SJSA1 (cell line): ENCODE measurements at places on chromosomes 13 and 19. TPM values are rescaled to one million over a fixed set of nuclear protein-coding genes. Genes with fewer than 3 reads are reported as not detected.

DNA sequence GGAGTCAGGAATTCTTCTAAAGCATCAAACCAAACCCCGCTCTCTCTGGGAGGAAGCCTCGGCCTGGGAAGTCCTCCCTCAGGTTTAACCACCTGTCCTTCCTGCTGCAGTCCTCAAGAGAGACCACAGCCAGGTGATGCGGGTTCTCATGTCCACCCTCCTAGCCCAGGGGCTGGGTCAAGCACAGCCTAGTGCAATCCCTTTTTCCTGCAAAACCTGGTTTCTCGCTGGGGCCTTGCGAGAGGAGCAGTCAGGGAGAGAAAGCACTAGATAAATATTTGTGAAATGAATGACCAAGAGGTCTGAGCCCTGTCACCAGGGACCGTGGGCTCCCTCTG lies 2.4 kb downstream of the SLC8A2 start:
- no peak for DNase-seq

DNA sequence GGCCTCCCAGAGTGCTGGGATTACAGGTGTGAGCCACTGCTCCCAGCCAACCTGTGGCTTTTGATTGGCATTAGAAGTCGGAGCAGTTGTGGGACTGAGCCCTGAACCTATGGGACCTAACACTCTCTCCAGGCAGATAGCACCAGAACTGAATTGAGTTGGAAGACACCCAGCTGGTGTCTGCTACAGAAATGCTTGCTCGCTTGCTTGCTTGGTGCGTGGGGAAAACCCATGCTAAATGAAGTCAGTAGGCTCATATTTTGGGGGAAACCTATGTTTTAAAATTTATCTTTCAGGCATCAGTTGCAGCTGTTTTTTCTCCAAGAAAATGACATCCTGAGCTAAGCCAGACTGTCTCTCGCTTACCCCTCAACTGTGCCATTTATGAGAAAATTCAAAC lies 158.5 kb upstream of the RFC3 start:
- no peak for DNase-seq

- no peak for DNase-seq
Observed at GRCh38 chr19:35357867-35358573, at the start of gene FFAR3. FFAR3 (plus strand) TSS chr19:35358460; CDS start chr19:35358891, 431 bp downstream.

DNA sequence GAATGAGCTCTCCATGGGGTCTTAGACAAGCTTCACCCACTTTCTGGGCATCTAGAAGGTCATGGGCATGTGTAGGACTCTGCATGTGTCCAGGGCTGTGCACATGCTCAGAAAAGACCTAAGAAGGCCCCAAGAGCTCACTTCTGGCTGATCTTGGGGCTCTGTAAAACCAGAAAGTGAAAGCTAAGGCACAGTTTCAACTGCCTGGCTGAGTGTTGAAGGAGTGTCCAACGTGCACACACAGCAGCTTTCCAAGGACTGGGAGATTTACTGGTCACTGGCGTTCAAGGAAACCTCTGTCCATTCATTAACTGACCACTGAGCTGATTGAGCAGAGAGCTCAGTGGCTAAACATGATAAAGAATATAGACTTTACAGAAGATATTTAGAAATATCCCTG lies 137.9 kb downstream of the KATNAL1 start:
- no peak for DNase-seq

DNA sequence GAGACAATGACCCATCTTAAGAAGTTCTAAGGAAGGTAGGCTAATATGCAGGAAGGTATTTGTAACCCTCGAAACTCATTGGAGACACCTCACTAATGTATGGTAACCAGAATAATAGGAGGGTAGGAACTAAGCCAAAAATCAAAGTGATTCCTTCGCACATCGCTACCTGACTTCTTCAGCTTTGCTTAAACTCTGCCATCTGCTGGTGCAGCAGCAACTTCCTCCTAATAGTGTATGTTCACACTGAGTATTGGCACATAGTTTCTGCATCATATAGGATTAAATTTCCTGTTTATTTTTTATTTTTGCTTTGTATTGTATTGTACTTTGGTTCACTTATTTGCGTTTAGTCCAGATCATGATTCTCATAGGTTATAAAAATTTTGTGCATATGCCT lies 676.2 kb downstream of the GPC5 start:
- no peak for DNase-seq

SPRY2 gene
- total RNA-seq, result 27.4 and 43.3 TPM in 2 replicates

- DNase-seq, result no peak
Observed at GRCh38 chr19:53957448-53958167, 5.1 kb upstream of the CACNG8 start.

DNA sequence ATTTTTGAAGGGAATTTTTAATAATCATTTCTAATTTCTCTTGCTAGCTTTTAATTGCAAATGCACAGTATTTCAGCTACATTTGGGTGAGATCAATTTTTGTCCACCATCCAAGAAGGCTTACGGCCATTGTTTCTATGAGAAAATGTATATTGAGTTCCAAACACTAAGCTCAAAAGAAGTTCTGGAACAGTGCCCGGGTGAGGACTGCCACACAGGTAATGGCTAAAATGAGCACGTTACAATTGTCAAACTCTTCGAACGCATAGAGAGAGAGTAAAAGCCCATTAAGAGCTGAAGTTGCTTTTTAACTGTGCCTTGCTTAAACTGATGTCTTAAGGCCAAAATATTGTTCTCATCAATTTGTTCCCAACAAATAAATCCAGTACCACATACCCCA lies 755.0 kb downstream of the DIAPH3 start:
- no peak for DNase-seq

- DNase-seq, result no peak
Observed at GRCh38 chr19:38464421-38465082, 31.1 kb downstream of the RYR1 start.

DNA sequence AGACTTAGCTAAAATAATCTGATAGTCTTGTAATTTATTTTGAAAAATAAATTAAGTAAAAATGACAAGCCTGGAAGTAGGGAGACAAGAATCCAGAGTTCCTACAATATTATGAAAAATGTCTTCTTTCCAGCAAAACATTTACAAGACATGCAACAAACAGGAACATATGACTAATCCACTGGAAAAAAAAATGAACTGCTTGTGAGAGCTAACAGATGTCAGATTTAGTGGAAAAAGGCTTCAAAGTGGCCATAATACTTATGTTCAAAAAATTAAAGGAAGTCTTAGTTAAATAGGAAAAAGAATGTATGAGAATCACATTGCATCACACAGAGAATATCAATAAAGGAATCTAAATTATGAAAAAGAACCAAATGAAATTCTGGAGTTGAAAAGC lies 2082.0 kb upstream of the PCDH20 start:
- no peak for DNase-seq

DNA sequence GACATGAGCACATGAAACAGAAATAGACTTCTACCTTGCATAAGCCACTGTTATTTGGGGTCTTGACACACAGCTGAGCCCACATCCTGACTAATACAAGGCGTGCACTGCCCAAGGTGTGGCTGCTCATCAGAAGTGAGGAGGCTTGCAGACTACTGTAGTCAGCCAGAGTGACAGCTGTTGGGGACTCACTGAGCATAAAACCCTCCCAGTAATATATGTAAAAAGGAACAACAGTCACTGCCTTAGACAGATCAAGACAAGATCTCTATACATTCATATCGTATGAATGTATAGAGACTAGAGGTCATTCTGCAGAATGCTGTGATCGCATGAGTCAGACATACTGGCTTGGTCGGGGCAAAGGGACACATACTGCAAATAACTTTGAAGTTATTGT lies 4.1 kb upstream of the C1QTNF9B start:
- DNase-seq, result no peak

SIGLEC8 gene
- not detected in 2 replicates for total RNA-seq
